ENCODE measurements at places on chromosomes 2 and 18.

- no peak for DNase-seq
These were observed 5.7 kb downstream of the KLHL23 start for GRCh38 chr2:169739351-169739750.

DNA sequence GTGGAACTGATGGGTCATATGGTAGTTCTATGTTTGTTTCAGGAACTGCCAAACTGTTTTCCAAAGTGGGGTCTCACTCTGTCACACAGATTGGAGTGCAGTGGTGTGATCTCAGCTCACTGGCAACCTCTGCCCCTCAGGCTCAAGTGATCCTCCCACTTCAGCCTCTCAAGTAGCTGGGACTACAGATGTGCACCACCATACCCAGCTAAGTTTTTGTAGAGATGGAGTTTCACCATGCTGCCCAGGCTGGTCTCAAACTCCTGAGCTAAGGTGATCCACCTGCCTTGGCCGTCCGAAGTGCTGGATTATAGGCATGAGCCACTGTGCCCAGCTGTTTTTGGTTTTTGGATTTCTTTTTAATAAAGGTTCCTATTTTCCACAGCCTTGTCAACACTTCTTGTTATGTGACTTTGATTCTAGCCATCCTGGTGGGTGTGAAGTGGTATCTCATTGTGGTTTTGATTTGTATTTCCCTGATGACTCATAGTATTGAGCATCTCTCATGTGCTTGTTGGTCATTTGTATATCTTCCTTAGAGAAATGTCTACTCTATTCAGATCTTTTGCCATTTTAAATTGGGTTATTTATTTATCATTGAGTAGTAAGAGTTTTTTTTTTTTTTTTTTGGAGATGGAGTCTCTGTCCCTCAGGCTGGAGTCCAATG lies 22.8 kb downstream of the NPC1 start:
- no peak for DNase-seq

GRCh38 chr2:199987586-199987985 lies 32.2 kb downstream of the MAIP1 start:
- DNase-seq, result no peak

GRCh38 chr2:15797231-15797938 lies 143.0 kb upstream of the MYCN start:
- DNase-seq, result no peak

DNA sequence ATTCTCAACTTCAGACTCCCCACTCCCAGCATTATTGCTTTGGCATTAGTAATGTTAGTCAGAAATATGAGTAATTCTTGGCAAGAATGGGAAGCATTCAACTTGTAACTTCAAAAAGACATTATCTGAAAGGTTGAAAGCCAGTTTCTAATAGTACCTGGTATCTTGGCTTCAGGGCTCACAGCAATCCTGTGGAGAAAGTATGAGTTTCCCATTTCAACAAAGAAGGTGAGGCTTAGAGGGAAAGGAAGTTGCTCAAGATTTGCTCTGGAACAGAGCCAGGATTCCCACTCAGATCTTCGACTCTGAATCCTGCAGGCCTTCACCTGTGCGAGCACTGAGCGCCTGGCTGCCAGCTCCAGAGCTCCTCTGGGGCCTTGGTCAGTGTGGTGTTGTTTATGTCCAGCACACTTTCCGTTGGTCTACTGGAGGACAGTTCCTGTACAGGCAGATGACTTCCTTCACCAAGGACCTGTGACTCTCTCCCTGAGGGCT lies 136.1 kb downstream of the MCFD2 start:
- DNase-seq, result no peak

DNA sequence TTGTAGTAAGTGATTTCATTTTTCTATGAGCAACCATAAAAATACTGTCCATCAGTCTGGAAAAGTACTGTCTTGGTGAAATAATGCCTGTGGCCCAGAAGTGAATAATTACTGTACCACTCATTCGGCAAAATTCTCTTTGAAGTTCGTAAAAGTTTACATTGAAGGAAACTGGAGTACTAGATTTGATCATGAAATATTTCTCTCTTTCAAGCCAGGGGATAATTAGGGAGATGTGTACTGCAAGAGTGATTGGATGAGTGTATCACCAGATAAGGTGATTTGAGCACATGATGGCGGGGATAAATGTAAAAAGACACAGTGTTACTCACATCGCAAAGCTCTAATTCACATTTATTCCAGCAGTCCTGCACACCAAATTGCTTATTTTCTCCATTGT lies 883.2 kb upstream of the PIK3C3 start:
- DNase-seq, result no peak

- no peak for DNase-seq
These were observed 160.2 kb downstream of the NCK2 start for GRCh38 chr2:105904938-105905337.

GRCh38 chr18:22203035-22203434 lies 33.6 kb downstream of the GATA6 start:
- no peak for DNase-seq

GRCh38 chr18:706405-706804 lies 6.0 kb downstream of the ENOSF1 start:
- DNase-seq, result no peak

DNA sequence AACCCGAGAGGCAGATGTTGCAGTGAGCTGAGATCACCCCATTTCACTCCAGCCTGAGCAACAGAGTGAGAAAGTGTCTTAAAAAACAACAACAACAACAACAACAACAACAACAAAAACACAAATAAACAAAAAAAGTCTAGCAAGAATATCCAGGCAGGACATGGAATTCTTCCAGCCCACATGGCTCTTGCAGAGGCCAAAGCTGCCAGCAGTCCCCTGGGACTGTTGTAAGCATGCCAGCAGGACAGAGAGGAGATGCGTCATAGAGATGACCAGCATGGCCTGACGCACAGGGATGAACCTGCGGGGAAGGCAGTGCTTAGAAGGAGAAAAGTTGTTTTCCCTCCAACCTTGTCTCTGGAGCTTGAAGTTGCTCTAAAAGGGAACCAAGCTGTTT lies 182.3 kb upstream of the PGAP1 start:
- DNase-seq, result no peak

DNA sequence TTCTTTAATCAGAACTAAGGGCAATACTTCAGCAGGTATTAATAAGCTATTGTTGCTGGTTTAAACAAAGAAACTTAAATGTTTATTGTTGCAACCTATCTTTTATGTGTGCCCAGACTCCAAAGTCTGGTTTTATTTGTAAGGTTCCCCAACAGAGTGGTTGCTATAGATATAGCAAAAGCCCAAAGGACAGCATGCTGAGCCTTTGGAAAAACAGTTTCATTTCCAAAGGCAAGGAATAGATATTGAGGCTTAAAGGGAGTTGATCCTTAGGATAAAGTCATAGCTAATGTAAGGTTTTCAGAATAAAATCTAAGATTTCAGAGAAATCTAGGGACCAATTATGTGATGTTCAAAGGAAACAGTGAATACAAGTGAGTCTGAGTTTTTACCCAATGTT lies 413.2 kb upstream of the SLC14A2 start:
- no peak for DNase-seq

- no peak for DNase-seq
These were observed 119.1 kb upstream of the LYPD1 start for GRCh38 chr2:132789066-132789465.

DNA sequence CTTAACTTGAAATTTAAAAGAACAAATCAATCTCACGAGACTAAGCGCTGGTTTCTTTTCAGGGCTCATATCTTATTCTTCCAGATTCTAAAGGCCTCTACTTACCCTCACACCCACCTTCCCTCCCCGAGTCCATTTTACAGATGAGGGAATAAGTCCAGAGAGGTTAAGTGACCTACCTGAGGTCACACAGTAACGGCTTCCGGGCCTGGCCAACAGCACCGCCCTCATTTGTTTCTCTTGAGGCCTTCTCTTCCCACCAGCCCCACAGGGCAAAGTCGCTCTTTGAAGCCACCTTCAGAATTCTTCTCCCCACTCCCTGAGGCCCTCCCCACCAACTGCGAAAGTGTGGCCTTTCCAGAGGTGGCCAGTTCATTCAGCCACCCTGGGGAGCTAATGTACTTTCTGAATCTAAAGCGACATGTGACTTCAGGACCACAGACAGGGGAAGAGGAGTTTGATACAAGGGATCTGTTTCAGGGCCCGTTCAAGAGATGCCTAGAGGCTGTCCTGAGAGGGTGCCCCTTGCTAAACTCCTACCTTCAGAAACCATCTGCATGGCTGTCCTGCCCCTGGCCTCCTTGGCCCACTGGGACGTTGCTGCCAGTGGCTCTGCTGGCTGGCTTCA lies 275.3 kb downstream of the HAUS1 start:
- DNase-seq, result no peak

DNA sequence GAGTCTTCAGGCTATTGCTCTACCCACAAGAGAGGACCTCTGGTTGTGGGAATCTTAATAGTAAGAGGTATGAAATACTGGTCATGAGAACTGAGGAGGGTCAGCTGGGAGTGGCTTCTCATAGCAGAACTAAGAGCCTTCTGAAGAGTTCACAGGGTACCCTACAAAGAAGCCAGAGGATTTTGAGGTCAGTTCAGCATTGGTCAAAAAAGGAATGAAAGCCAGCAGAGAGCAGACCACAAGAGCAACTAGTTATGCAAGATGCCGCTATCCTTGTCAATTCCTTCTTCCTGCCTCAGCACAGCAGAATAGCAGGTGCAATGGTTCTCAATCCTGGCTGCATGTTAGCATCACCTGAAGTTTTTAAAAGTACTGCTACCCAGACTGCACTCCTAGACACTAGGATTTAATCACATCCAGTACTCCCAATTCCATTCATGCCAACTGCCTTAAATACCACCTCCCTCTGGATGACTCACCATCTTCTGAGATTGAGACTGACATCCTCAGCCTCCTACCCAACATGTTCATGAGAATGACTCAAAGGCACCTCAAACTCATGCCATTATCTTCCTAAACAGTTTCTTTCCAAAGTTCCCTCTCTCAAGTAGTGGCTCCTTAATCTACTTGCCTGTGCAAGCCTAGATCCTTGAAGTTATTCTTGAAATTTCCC lies 81.0 kb upstream of the RBMS1 start:
- DNase-seq, result no peak

- no peak for DNase-seq
These were observed 265.1 kb downstream of the NCKAP5 start for GRCh38 chr2:133303150-133303549.

DNA sequence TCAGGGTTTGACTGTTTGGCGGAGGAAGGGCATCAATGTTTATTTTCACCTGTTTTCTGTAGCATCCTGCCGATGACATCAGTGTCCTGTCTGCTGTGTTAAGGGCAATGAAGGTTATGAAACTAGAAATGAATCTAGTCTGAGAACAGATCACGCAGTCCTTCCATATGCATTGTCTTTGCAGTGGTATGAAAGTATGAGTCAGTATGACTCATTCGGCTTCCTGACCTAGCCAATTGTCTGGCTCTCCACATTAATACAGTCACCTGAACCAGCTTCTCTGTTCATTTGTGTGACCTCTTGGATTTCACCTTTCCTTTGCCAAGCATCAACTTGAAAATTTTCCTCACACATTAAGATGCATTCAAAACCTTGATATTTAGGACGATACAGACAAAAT lies 353.8 kb downstream of the RND3 start:
- no peak for DNase-seq

GRCh38 chr2:215839816-215840215 lies 173.5 kb downstream of the MREG start:
- DNase-seq, result no peak

DNA sequence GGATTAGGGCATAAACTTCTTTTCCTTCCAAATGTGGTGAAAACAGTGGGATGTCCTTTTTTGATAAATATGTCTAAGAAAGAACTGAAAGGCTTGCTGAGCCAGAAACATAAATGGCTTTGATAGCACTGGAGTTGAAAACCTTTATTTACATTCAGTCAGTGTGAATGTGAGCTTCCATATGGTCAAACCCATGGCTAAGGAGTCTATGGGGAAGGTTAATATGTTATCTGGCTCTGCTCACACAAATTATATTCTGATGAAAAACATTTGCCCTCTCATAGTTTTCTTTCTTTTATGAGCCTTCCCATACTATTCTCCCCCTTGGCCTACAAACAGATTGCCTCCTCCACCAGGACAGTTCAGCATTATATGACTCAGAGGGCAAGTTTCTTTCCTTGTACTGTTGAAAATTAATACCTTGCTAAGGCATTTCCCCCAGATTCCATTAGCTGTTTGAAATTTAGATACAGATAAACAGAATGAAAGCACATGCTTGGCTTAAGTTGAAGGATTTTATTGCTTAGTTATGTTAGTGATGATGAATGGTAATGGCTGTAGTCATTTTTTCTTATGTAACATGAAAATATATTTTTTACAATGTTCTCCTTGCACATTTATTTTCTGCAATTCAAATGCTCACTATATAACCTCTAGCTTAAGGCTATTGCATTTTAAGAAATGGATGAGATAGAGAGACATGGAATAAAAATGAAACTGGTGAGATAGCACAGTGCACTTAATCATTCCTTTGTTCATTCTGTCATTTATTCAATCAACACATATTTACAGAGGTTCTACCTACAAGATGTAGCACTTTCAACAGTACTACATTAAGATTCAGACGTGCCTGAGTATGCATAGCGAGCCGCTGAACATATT lies 544.1 kb downstream of the LRRTM4 start:
- DNase-seq, result no peak

DNA sequence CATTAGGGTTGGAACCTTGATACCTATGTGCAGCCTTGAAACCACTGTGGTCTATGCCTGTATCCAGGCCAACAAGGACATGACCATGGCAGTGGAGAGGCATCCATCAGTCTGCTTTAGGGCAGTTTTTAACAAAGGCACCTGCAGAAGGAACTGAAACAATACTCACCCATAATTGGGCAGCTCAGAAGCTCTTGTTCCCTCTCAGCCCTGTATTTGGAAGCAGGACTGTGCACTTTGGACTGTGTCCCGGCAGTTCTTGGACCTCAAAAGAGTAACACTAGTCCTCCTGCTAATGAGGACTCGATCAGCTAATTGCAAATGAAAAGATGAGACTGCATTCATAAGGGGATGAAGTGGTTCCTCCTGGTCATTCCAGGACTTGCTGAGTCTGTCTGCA lies 500.2 kb upstream of the TNP1 start:
- DNase-seq, result no peak

GRCh38 chr2:238786792-238787490 lies 60.9 kb upstream of the TWIST2 start:
- no peak for DNase-seq

GRCh38 chr2:195683174-195683573 lies 26.1 kb downstream of the SLC39A10 start:
- DNase-seq, result no peak

- no peak for DNase-seq
These were observed 41.7 kb downstream of the ABCG8 start for GRCh38 chr2:43880471-43880870.

- no peak for DNase-seq
These were observed 100.5 kb upstream of the LMAN1 start for GRCh38 chr18:59459369-59460071.

DNA sequence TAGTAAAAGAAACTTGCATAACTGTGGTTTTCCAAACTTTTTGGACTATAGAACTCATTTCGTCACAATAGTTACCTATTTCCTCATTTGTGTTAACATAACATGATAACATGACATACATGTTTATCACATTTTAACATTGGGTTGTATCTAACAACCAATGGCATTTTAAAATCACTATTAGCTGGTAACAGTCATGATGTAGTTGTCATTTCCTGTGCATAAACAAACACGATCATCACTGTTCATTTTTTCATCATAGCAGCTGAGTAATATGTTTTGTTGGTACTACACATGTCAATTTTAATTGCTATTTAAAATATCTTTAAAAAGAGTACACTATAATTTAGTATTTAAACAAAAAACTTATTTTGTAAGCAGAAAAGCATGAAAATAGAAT lies 402.4 kb downstream of the SATB2 start:
- no peak for DNase-seq

Data from T-helper 22 cell (primary cell).